ENCODE measurements at places on chromosomes 11 and 22. TPM values are rescaled to one million over a fixed set of nuclear protein-coding genes. Genes with fewer than 3 reads are reported as not detected.
A peak's percentile ranks its signal among the peaks of the same experiment; 100 is the strongest.

GRCh38 chr11:71931245-71931602, 2.4 kb downstream of the RNF121 start:
- DNase-seq, result no peak

DNA sequence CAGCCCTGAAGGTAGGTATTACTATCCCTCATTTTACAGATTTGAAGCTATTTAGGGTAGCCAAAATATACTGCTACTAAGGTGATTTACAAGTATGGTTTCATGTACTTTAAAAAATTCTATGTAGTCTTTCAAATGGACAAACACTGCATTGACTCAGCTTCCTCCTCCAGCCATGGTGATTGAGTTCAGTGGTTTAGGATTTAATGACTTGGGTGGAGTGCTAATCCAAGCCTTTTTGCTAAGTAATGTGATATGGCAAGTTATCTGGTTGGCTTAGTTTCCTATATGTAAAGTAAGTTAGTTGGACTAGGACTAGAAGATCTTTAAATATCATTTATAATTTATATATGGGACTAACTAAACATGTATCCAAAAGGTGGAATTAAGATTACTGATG, 77.9 kb downstream of the ARHGAP20 start:
- DNase-seq, result no peak

- DNase-seq, result no peak
Measured at GRCh38 chr22:19113429-19113828, 8.8 kb downstream of the DGCR2 start.

Gene ESAM
- total RNA-seq, result 10.5 TPM

GRCh38 chr11:102147015-102147414, 36.8 kb downstream of the YAP1 start:
- DNase-seq, result no peak

GRCh38 chr22:40648386-40648785, 11.9 kb upstream of the MRTFA start:
- no peak for DNase-seq

DNA sequence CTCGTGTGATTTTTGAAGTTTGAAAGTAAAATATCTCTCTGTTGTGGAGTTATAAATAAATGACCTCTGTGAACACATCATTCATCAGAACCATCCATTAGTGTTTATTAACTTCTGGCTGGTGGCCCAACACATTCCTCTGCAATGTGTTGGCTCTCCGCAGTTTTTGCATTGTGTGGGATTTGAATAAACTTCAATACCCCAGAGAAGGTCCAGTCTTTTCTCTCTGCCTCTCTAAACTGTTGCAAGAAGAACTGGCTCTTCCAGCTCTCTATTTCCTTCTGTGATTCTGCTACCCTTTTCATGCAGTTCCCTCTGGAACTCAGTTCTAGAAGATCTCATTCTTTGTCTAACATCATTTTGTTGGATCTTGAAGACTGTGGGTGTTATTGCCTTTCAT, 125.0 kb upstream of the ARHGAP42 start:
- DNase-seq, result no peak

DNA sequence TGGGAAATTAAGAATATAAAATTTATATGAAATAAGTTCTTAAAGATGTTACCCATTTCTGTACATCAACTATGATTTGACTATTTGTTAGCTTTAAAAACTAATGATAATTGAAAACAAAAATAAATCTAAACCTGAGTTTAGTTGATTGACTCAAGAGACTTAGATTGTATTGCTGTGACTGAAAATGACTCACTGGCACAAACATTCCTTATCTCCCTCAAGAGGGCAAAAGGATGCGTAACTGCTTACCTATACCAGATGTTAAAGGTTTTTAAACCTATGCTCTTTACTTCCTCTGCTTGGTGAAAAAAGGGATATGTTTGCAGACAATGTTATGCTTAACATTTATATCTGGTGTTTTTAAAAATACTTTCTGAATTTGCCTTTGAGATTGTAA, 30.3 kb downstream of the ATM start:
- no peak for DNase-seq

DNA sequence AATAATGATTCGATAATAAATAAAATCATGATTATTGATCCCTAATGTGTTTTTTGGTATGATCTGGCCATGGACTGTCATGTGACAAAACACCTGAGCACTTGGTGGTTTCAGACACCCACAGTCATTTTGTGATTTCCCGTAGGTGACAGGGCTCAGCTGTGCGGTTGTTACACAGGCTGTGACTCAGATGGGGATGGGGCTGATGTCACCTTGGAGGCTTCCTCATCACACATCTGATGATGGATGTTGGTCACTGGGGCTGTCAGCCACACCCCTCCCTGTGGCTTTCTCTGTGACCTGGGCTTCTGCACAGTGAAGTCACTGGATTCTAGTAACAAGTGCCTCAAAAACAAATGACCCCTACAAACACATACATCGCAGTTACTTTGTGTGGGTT, 995.1 kb downstream of the BRD1 start:
- no peak for DNase-seq

DNA sequence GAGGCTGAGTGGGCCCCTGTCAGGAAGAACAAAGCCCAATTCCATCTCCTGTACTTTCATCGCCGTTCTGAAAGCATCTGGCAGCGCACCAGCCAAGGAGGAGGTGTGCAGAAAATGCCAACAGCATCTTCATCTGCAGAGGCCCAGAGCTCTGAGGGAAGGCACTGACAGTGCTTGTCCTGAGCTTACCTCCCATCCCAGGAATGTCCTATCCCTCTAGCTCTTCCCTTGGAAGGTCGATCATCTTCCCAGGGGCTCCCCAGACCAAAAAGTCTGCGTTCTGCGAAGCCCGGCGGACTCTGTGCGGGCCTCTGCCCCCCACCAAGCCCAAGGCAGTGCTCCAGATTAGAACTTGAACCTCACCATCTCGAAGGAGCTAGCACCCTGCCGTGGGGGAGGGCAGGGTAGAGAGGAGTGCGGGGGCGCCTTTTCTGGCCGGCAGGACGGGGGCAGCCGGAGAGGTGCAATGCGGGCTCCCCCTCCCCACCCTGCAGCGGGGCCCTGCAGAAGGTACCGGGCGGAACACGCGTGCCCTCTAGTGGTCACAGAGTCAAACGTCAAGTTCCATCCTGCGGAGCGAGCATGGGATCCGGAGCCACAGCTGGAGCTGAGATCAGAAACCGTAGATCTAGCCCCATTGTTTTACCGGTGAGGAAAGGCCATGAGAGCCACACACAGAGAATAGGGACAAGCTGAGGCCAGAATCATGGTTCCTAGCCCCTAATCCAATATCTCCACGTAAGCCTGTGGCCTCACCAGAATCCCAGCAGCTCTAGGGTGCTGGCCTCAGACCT, 5.0 kb downstream of the SCN2B start:
- DNase-seq, result peak; percentile 73

Gene KCNK4
- not detected for total RNA-seq

DNA sequence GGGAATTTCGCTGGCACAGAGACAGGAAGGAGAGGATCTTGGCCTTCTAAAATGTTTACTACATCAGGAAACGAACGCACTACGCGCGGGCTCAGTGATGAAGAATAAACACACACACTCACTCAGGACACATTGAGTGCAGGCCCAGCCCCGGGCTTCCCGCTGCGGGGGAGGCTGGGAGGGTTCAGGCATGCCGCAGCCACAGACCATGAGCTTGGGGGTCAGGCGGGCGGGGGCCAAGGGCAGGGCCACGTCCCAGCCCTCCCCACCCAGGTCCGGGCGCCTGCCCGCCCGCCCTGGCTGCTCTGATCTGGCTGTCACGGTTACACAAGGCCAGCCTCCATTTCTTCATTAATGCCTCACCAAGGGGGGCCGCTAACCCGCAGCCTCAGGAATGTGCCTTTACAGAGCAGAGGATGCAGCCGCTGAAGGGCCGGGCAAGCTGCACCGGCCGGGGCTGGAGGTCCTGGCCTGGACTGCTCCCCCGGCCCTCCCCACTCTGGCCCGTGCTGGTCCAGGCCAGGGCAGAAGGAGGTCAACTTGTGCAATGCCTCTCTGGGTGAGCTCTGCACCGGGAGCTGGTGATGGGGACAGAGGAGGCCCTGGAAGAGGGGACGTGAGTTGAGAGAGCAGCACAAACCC, 41.7 kb downstream of the IGF2 start:
- peak; percentile 79 for DNase-seq

DNA sequence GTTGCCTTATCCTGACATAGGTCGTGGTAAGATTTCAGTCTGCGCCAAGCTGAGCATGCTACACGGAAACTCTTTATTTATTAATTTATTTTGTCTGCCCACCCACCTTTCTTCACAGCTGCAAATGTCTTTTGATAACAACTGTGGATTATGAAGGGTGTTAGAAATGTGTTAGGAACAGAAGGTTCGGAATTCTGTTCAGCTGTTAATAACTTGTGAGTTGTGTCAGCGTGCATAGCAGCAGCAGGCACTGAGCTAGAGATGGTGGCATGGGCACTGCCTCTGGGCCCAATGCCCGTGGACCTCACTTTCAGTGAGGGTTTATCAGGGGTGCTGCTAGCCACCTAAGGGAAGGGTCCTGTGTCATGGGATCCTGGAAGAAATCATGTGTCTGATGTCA, 162.5 kb upstream of the NTM start:
- DNase-seq, result no peak

- peak; percentile 85 for DNase-seq
Measured at GRCh38 chr11:69430566-69430965, 50.9 kb upstream of the LINC01488 start.

GRCh38 chr11:105968021-105968697, 53.9 kb downstream of the MSANTD4 start:
- no peak for DNase-seq

Gene ZNF280B
- 0.08 TPM for total RNA-seq

Gene IGLL5
- total RNA-seq, result 1.2 TPM

Gene ARVCF
- total RNA-seq, result 18.7 TPM

GRCh38 chr22:22753526-22754267, 109.3 kb downstream of the GGTLC2 start:
- DNase-seq, result peak; percentile 67

Gene VPS37C
- total RNA-seq, result 5.9 TPM

Gene TEX54
- total RNA-seq, result not detected

GRCh38 chr11:6529266-6529665, 32.2 kb downstream of the DNHD1 start:
- DNase-seq, result no peak

DNA sequence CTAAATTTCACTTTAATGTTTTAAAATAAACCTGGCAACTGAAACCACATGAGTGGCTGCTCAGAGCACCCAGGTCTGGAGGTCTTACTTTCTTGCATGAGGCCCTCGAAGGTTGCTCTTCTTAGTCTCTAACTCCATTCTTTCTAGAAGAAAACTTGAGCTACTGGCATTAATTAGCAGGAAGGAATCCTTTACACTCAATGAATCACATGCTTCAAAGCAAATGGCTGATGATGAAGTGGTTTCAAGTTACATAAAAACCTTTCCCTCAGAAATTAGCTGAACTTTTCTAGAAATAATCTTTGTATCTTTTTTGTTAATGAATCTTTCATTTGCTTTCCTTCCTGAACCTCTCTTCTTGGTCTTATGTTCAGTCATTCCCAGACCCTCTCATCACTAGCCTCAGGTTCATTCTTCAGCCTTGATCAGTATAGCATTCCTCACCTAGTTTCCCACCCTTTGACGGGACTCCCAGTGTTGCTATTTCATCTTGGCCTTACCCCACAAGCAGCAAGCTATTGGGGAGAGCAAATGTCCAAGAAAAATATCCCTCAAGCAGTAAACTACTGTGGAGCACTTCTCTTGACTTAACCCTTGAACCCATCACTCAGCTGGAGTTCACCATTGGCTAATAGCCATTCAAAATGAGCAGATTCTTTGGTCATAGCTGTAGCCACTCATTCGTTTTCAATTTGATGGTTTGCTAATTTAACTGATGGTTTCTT, 75.1 kb downstream of the INSC start:
- no peak for DNase-seq

Gene CCDC73
- total RNA-seq, result 0.40 TPM

Gene OR51B4
- total RNA-seq, result not detected

Gene ETS1
- total RNA-seq, result 20.2 TPM

DNA sequence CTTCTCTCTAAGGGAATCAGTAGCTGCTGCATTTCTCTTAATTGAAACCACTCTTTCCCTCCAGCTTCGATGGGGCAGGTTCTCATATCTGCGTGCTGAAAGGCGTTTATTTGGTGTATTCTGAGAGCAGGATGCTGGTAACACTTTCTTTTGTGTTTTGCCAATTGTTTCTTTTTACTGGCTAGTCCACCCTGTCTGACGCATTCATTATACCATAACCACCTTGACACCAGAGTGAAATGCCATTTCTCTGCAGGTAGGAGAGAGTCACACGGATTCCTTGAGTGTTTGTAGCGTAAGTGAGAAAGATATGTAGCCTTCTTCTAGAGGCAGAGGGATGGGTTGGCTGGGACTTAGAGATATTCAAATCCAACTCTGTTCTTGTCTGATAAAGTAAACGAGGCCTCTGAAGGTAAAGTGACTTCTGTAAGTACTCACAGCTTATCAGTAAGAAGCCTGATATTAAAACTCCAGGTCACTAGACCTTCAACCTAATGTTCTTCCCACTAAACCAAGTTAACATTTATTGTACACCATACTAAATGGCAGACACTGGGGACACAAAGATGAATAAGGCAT, 21.4 kb downstream of the CD44 start:
- no peak for DNase-seq

Gene CTTN
- 71.9 TPM for total RNA-seq

Gene AGBL2
- total RNA-seq, result 2.7 TPM

DNA sequence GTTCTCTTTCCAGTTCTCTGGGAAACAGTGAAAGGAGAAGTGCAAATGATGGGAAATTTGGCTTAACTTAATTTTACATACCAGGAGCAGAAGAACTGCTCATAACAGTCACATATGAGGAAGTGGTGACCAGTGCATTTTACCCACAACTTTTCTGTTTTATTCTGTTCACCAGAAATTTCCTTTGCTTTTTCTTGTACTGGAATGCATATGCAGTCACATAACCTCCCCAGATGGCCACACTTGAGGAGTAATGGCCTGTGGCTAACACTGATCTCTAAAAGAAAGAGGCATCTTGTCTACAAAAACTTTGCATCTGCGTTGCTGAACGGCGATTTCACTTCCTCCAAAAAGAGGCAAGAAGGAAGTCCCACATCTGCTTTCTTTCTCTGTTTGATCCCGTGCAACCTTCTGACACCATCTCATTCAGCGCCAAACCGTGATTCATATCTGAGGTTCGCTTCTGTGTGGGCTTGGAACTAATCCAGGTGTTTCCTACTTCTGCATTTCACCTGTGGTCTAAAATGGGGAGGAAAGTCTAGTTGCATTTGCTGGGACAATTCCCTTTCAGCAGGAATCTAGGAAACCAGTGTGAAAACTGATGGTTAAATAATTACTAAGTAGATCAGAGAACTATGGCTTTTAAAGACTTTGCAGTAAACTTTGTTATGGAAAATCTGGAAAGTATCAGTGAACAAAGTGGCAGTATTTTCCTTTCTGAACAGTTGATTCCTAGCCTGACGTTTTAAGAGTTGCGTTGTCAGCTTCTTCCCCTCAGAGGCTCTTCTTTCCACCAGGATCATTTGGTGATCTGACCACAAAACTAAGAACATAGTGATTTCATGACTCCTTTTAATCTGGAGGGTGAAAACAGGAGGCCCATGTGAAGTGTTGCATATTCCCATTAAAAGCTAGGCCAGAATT, 4.2 kb upstream of the MPEG1 start:
- no peak for DNase-seq

- DNase-seq, result no peak
Measured at GRCh38 chr11:69210310-69211035, 54.7 kb downstream of the SMIM38 start.
